Dermis blood vessel endothelial cell (primary cell): ENCODE measurements at places on chromosomes 5 and 9. TPM values are rescaled to one million over a fixed set of nuclear protein-coding genes. Genes with fewer than 3 reads are reported as not detected.

The SMAD5 gene
- total RNA-seq: 41.4 and 49.5 TPM in 2 replicates

DNA sequence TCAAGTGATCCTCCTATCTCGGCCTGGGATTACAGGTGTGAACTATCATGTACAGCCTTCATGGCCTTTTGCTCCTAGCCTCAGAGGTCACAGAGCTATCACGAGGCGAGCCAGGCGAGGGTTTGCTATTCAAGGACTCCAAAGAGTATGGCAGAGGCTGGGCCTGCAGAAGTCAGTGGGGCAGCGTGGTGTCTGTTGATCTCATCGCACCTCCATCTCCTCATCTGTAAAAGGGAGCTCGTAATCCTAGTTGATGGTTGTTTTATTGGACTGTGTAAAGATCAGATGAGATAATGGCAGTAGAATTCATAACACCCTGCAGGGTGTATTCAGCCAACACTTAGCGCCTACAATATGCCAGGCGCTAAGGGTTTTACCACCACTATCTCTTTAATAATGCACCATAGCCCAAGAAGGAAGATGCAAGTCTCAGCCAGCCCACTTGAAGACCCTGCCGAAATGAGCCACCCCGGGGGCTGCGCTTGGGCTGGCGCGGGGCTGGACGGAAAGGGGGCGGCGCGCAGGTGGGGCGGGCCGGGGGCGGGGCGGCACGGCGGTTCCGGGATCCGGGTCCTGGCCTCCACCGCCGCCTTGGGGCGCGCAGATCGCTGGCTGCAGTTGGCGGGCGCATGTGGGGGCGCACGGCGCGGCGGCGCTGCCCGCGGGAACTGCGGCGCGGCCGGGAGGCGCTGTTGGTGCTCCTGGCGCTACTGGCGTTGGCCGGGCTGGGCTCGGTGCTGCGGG is at the start of gene GALNT12:
Gene GALNT12 (plus strand): TSS at position 601 of the 744 bp plus-strand sequence. CDS start 29 bp downstream, at position 630.
- peak; percentile 20 for DNase-seq

- DNase-seq: peak; percentile 62
These were observed 1.1 kb downstream of the PTGER4 start for GRCh38 chr5:40680741-40681362.

DNA sequence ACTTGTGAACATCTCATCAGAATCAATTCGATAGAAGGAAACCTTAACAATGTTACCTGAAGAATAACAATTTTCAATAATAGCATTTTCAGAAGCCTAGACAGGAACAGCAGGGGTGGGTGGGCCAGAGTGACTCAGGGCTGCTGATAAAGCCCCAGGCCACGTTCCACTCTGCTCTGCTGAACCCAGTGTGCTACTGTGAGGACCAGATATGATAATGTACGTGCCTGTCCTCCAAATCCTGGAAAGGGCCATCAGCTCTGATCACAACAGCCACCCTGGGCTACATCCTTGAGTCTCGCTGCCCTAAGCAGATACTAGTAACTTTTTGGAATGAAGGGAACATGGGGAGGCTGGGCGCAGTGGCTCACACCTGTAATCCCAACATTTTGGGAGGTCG is 91.3 kb downstream of the PRRT1B start:
- DNase-seq: peak; percentile 30

- peak; percentile 34 for DNase-seq
These were observed 7.7 kb downstream of the MFAP3 start for GRCh38 chr5:154046486-154046885.

DNA sequence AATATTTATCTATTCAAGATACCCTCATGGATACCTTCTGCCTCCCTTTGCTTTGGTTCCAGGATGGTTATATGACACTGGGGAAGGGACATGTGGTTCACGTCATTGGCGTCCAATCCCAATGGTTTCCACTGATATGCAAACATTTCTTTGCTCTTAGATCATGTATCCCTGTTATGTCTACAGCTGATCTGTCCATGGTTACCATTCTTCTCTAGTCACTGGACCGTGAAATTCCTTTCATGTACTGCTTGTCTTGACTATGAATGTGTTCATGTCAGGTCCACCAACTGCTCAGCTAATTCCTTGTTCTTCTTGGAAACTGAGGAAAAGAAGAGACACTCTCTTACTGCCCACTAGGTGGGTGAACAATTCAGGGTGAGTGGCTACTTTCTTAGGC is 391.1 kb upstream of the ZNF608 start:
- no peak for DNase-seq

DNA sequence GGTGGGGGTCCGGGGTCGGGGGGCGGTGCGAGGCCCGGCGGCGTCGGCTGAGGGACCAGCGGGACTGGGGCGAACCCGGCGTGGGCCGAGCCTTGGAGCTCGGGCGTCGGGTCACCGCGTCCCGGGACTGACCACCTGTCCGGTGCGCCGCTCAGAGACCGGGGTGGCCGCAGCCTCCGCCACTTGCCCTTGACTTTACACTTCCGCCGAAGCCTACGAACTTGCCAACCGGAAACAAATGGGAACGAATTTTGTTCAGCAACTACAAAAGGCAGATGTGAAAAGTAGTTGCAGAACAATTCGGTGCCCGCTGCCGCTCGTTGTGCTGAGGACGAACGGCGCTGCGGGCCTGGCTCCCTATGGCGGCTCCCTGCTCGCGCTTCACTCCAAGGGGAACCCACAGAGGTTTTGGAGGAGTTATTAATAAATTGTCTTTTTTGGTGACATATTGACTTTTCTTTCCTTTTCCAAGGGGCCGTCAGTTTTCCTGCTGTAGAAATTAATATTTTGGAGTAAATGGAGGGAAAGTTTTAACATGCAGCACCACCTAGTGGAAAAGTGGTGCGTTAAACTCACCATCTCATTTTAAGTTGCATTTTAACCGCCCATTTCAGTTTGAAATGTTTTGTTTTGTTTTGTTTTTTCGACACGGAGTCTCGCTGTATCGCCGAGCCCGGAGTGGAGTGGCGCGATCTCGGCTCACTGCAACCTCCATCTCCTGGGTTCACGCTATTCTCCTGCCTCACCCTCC is 490 bp downstream of the PCBD2 start:
- peak; percentile 80 for DNase-seq
